ENCODE measurements at places on chromosomes 2 and 18.
A peak's percentile ranks its signal among the peaks of the same experiment; 100 is the strongest.

- no peak for DNase-seq
Observed at GRCh38 chr2:134601264-134601663, 117.5 kb downstream of the TMEM163 start.

DNA sequence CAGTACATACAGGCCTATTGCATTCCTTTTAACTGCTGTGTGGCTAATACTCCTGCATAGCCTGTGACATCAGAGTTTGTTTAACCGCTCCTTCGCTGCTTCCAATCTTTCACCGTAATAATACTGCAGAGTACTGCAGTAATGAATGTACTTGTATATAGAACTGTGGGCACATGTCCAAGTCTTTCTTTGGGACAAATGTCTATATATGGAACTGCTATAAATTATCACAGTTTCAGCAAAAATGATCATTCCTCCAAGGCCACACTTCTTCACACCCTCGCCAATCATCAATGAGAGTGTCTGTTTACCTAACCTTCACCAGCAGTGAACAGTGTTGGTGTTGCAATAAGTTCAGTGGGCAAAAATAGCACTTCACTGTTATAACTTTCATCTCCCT lies 230.4 kb downstream of the SP3 start:
- no peak for DNase-seq

- DNase-seq: no peak
Observed at GRCh38 chr2:102021779-102022178, 30.0 kb downstream of the IL1R2 start.

DNA sequence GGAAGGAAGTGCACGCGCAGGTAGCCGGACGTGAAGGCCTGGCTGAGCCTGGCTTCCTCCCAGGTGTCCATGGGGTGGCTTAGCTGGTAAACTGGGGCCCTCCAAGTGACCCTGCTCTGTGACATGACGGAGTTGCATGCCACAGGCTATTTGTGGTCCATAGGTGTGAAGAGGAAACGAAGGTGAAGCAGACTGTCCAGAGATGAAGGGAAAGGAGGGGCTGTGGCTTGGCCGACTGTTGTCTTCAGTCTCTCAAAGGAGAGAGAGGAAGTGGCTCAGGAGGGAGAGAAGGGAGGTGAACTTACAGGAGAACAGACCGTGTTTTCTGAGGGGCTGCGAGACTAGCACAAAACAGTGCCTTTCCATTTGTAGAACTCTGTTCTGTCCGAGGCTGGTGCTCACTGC lies 19.3 kb downstream of the INPP5D start:
- peak; percentile 23 for DNase-seq

DNA sequence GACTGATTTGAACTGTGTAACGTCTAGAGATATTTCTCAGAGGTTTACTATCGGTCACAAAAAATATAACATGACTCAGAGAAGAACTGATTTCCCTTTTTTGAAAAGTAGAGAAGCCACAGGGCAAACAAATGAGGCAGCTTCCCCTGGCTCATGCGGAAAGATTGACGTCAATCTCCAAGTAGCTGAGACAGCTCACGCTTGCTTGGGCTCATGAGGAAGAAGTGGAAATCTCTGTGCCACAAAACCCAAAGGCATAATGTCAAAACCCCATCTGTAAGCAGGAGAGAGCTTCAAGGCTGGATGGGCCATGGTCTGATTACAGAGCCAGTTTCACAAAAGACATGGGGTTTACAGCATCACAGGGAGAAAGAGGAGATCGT lies 188.1 kb downstream of the ARL4C start:
- DNase-seq: peak; percentile 80

- no peak for DNase-seq
Observed at GRCh38 chr2:150538651-150539201, 51.3 kb upstream of the RND3 start.

DNA sequence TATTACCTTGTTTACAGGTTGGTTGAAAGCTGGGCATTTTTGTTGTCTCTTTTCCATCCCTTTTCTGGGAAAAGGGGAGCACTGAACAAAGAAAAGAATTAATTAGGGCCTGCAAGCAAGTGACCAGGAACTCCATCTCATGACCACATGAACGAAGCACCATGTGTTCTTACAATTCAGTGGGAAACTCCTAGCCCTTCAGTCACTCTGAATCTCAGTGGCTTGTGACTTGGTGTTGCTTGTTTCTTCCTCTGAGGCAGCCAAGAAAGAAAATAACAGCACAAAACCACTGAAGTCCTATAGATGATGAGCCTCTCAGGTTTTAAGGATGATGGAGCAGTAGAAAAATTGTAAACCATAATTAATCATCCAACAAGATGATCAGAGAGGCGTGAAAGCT lies 129.1 kb upstream of the CAB39 start:
- DNase-seq: no peak

DNA sequence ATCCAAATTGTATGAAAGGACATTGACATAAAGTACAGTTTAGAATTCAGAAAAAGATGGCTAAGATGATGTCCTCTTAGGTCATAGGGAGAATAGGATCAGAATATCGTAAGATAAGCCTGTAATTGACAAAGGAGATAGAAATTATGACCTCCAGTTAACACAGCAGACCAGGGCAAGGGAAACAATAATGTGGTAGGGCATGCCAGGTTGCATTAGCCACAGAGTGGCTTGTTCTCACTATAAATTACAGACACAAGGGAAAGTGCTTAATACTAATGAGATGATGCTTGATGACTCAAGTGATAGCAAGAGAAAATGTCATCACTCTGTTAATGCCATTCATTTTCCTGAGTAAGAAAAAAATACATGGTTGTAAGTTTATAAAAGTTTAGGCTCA lies 48.9 kb upstream of the LRP1B start:
- DNase-seq: no peak

GRCh38 chr2:168639441-168639898 lies 163.0 kb upstream of the NOSTRIN start:
- no peak for DNase-seq

DNA sequence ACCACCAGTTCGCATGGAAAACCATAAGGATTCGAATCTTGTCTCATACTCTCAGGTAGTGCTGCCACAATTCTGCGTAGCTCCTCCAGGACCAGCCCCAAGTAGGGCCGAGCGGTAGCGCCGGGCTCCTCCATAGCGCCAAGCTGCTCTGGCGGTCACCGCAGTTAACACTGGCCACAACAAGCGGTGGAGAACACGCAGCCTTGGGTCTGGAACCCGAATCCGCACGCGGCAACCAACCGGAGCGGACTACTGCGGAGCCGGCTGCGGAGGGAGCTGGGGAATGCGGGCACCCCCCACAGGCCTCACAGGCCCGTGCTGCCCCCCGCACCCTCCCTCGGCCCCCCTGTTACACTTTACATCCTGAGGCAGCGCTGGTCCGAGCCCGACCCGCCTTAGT lies 531.5 kb downstream of the STK39 start:
- no peak for DNase-seq

GRCh38 chr2:239934571-239935171 lies 90.5 kb downstream of the NDUFA10 start:
- DNase-seq: peak; percentile 72

DNA sequence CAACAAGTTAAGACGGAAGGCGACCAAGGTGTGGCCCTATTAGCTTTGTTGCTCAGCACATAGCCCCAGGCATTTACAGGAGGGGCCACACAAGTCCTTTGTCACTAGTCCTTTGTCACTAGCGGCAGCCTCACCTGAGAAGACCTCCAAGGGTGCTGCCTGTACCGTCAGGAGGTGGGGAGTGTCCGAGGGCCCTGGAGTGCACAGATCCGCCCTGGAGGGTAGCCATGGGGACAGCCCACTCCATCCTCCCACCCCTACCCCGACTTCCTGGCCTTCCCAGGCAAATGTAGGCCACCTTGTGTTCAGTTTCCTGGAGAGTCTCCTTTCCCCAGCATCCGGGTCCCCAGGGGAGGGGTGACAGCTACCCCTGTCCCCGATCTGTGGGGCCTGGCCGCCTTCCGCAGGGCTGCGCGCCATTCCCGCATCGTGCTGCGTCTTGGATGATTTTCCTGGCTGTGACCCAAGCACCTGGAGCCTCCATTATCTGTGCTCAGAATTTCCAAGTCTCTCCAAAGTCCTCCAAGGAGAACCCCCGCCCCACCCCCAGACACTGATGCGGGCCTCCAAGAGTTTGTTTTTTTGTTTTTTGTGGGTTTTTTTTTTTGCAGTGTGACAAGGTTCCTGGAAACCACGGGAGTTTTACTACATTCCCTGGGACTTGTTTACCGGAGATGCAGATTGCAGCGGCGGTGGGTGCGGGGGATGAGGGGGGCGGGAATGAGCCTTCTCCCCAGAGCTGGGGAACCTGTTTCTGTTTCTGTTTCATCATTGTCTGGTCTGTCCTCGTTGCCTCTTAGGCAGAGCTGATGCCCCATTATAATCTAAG lies 28.6 kb downstream of the TEX44 start:
- peak; percentile 16 for DNase-seq

- no peak for DNase-seq
Observed at GRCh38 chr2:96985181-96985945, 1.0 kb downstream of the FAM178B start.

DNA sequence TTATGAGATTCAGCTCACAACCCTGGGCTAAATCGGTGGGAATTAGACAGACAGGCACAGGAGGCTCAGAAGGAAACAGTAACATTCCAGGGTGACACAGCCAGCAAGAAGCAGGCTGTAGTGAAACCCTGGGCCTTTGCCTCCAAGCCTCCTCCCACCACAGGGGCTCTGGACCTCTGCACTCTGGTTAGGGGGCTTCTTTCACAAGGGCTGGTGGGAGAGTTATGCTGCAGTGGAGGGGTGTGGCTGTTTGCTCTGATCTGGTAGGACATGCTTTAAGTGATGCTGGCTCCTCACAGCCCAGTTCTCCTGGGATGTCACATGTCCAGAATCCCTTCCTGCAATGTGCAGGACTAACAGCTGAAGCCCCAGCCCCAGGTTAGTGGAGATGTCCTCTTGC lies 109.9 kb downstream of the TGFA start:
- DNase-seq: no peak

GRCh38 chr2:129656081-129656598 lies 323.3 kb upstream of the RAB6C start:
- no peak for DNase-seq

DNA sequence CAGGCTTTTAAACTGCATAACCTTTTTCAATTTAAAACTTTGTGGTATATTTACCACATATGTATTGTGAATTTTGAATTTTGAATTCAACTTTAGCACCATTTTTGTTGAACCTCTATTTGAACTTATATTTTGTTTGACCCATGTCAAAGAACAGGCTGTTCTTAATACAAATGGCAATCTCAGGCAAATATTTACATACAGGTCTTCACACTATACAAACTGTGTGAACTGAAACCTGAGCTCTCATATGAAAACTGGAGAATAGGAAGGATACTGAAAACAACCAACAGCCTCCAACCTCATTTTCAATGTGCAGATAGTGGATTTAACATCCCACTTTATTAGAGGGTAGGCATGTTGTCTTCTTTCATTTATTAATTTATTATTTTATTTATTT lies 491.8 kb downstream of the KCNJ3 start:
- no peak for DNase-seq

DNA sequence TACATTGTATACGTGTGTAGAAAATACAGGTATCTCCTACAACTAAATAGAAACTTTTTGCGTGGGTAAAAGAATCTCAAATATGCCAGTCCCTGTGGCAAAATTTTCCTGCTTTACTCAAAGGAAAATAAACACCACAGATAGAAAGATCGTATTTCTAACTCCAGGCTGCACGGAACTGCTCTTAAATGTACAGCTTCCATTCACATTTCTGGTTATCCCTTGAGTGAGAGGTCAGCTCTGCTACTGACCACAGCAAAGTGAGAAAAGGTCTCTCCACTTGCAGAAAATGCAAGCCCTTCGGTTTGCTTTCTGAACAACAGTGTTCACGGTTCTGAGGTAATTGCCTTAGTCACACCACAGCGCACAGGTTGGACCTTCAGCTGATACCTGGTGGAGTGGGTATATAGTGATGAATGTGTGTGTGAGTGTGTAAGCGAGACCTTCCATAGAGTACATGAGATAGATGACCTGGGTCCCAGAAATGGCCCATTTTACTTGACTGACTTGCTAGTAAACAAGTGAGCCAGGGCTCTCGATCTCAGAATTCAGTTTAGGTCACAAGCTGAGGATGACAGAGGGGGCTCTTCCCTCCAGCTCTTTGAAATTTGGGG lies 52.1 kb downstream of the ALPK2 start:
- no peak for DNase-seq

DNA sequence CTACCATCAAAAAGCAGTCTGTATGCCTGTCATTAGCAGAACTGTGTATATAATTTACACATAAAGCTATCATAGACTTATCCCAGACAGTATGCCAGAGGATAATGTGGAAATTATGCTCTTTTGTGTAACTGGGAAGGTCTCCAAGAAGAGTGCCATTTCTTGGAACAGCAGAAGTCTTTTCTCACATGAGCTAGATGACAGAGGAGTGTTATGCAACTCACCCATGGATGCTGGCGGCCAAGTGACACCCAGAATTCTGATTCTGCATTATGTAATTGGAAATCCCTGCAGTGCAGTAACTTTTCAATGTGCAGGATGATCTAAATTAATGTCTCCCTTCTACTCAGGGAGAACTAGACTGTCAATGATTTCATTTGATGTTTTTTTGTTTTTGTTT lies 160.0 kb downstream of the UBE2E3 start:
- DNase-seq: no peak

- DNase-seq: no peak
Observed at GRCh38 chr2:221486106-221486505, 86.0 kb downstream of the EPHA4 start.

DNA sequence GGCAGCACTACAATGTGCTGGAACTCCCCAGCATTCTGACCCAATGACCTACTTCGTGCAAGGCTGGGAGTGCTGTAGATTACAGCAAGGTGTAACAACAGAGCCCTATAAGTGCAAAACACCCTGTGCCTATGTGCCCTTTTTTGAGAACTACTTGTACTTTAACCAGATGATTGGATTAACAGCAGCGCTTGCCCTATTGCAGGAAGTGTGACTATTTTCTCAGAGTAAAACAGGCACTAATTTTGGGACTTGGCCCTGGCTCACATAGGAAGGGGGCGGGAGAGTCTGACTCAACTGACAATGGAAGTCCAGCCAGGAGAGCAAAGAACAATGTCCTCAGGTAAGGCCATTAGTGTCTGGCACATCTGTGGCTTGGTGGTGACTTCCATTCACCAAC lies 35.6 kb upstream of the RNF125 start:
- DNase-seq: no peak

DNA sequence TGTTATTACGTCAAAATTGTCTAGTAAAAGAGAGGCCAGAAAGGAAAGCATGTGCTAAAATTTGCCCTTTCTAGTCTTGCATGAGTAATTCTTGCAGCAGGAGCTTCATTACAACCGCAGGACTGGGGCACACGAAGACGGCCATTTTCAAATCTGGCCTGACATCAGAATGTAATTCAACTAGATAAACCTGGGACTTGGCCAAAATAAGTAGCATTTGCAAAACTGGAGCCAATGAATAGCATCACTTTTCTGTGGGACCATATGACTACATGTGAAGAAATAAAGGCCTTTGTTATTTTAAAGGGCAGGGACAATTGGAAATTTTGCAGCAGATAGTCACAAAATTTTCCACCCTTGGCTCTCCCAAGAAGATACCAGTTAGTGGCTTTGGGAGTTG lies 3.0 kb upstream of the FZD7 start:
- DNase-seq: no peak

- DNase-seq: no peak
Observed at GRCh38 chr18:61352611-61353010, 19.4 kb downstream of the CDH20 start.

- no peak for DNase-seq
Observed at GRCh38 chr18:9787712-9788111, 79.6 kb downstream of the RAB31 start.

GRCh38 chr2:223536546-223536945 lies 65.6 kb downstream of the SCG2 start:
- no peak for DNase-seq

GRCh38 chr2:190791347-190791975 lies 89.2 kb upstream of the GLS start:
- peak; percentile 75 for DNase-seq

- no peak for DNase-seq
Observed at GRCh38 chr2:9991221-9991620, 39.7 kb downstream of the GRHL1 start.
